T-helper 9 cell (primary cell): ENCODE measurements at places on chromosomes 7 and 10.

DNA sequence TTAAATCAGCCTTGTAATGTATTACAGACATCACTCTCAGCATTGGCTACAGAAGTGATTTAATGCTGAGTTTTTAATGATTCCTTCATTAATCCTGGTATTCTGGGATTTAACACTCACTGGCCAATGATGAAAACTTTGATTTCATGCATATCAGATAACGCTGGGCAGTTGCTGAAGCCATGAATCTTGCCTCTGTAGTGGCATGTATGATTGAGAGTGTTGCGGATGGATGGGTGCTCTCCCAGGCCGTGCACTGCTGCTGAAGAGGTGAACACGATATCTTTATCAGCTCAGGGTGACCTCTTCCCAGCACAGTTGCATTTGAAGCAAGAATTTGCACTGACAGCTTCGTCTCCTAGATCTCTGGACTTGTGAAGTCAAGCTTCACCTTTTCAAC, 168.7 kb downstream of the LRRC4 start:
- DNase-seq: no peak

GRCh38 chr10:113503930-113504329, 48.9 kb upstream of the HABP2 start:
- DNase-seq: no peak

GRCh38 chr10:57562211-57562610, 705.5 kb downstream of the IPMK start:
- no peak for DNase-seq

DNA sequence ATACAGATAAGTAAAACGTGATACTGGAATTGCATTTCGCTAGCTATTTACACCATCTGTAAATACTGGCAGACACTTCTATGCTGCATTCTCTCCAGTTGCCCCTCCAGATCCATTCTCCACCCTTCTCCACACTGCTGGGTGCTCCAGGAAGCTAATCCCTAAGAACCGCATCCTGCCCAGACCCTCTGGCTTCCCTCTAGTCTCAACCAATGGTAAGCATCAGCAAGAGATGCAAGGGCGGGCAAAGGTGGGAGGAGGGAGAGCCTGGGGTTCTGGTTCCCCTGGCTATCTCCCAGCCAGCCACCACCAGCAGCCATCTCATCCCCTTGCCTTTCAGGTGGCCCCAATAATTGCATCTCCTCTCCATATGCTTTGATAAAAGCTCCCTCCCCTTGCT, 84.4 kb downstream of the AMPH start:
- no peak for DNase-seq

DNA sequence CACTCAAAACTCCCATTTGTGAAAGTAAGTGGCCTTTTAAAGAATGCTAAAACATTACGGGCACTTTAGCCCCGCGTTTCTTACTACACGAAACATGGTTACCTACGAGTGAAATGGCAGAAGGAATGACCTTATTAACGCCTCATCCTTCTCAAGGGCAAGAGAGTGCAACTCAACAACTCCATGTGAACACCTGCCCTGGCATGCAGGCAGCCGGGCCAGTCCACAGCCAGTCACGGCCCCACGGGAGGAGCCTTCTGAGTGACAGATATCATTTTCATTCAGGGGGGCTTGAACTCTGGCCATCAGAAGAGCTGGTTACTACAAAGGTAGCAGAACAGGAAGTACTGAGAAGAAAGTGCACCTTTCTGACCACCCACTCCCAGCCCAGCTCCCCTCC, 236.1 kb downstream of the PTPRN2 start:
- no peak for DNase-seq

DNA sequence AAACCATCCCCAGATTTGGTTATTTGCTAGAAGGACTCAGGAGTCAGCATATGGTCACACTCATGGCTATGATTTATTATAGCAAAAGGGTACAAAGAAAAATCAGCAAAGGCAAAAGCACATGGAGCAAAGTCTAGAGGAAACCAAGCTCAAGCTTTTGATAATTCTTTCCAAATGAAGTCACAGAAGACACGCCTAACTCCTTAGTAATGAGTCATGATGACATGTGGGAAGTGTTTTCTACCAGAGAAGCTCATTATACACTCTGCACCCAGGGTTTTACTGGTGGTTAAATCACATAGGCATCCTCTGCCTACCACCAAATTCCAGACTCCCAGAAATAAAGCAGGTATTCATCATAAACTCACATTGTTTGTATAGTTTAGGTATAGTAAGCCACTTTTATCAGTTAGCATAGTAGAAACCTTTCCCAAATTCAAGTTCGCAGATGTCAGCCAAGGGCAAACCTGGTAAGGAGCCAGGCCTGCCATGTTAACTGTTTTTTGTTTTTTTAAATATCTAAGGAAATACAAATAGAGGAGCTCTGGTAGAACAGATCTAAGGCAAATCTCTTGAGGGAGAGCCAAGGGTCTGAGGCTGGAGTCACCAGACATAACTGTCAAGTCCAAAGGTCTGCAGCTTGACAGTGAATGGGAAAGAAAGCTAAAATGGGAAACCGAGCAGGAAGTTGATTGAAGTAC, 15.4 kb upstream of the HIBADH start:
- DNase-seq: no peak

GRCh38 chr7:3404501-3404900, 103.4 kb downstream of the SDK1 start:
- DNase-seq: no peak

- DNase-seq: peak; percentile 17
Observed at GRCh38 chr10:122567056-122567660, 6.6 kb downstream of the DMBT1 start.

DNA sequence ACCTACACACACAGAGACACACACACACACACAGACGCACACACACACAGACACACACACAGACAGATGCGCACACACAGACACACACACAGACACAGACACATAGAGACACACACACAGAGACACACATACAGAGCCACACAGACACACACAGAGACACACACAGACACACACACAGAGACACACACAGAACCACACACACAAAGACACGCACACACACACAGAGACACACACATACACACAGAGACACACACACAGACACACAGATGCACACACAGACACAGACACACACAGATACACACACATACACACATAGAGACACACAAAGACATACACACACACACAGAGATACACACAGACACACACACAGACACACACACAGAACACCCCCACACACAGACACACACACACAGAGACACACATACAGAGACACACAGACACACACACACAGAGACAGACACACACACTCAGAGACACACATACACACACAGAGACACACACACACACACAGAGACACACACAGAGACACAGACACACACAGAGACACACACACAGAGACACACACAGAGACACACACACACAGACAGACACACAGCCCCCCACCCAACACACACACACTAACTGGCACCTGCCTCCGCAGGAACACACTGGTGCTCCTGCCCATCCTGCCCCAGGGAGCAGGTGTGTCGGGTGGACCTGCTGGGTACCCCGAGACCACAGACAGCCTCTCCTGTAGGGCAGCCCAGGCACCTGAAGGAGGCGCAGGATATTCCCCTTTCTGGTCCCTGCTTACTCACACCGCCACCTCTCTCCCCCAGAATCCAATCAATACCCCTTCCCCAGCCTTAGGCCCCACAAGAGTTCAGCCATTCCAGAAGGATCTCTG, 5.4 kb upstream of the FZD9 start:
- DNase-seq: no peak

DNA sequence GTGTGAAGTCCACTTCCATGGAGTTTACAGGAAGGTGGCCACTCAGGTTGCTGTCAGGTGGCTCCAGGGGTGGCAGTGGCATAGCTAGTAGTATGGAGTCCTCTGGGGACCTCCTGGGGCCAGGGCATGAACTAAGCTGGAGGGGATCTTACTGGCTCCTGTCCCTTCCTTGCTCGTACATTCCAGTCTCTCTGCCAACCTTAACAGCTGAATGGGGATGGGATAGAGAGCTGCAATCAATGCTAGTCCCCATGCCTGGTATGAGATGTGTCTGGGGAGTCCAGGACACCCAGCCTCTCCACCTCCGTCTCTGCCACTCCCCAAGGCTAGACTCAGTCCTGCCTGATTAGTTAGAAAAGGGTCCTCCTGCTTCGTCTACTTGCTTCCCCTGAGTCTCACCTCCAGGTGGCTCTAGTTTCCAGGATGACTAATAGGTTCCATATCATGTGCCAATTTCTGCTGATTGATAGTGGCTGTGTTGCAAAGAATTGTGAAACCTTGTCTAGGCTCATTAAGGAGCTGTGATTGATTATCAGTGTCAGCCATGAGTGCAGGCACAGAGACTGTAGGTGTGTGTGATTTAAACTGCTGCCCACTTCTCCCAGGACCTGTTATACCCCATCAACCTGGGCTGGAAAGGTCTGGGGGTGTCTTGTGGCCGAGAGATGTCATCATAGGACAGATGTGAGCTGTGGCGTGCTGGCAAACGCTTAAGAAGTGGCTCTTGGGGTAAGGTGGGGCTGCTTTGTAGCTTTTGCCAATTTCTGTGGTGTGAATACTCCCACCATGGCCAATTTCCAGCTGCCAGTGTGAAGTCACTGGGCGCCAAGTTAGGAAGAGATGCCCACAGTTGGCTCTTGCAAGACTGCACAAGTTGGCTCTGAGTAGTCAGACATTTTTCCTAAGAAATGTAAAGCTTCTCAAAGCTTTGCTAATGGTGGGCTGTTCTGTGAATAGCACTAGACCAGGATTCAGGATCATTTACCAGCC, 59.8 kb downstream of the COL13A1 start:
- no peak for DNase-seq

DNA sequence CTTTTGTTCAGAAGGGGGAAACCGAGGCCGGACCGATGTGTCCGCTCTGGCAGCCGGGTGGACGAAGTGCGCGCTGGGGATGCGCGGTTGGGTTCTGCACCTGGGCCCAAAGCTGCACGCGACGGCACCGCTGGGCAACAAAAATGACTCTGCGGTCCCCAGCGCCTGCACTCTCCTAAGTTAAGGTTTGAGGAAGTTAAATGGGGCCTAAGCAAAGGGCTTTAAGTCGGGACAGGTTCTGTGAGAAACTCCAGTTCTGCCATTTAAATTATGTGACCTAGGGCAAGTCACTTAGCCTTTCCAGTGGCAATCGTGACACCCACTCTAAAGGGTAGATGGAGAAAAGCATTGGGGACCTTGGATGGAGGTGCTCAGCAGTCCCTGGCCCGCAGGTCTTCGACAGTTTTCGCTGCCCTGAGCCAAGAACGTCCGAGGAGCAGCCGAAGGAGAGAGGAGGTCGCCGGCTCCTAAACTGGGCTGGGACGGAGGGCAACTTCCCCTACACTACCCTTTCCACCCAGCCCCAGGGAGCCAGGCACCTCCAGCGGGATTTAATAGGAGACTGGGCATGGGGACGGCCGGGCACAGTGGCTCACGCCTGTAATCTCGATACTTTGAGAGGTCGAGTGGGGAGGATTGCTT, 534 bp upstream of the ACBD5 start:
- DNase-seq: no peak

GRCh38 chr7:151920488-151920887, 35.8 kb upstream of the GALNTL5 start:
- no peak for DNase-seq

- DNase-seq: no peak
Observed at GRCh38 chr10:37748170-37748569, 109.2 kb downstream of the ZNF248 start.

- no peak for DNase-seq
Observed at GRCh38 chr7:156754201-156754600, 113.6 kb downstream of the RNF32 start.

GRCh38 chr7:101401390-101402080, 38.9 kb downstream of the COL26A1 start:
- DNase-seq: no peak

- no peak for DNase-seq
Observed at GRCh38 chr10:63703113-63703670, 182.0 kb downstream of the REEP3 start.

GRCh38 chr7:36896418-36896817, 172.1 kb upstream of the AOAH start:
- DNase-seq: no peak

- DNase-seq: no peak
Observed at GRCh38 chr10:69100136-69100872, 12.4 kb downstream of the SRGN start.

GRCh38 chr7:72444026-72444776, 32.1 kb upstream of the CALN1 start:
- no peak for DNase-seq

DNA sequence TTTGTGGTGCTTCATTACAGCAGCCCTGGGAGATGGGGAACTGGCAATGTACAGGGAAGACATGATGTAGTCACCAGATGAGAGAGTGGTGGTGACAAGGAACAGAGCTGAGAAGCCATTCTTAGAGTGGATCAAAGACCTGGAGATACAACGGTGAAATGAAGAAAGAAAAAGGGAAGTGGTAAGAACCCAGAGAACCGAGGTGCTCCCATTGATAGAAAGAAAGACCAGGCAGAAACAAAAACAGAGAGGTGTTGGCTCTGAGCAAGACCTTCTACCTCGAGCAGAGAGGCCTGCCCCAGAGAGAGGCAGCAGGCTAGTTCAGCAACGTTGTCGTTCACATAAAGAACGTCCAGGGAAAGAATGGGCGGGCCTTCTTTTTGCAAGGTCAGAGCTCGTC, 186.7 kb downstream of the ADAM12 start:
- no peak for DNase-seq

- DNase-seq: no peak
Observed at GRCh38 chr10:44908066-44908749, 2.9 kb upstream of the TMEM72 start.

DNA sequence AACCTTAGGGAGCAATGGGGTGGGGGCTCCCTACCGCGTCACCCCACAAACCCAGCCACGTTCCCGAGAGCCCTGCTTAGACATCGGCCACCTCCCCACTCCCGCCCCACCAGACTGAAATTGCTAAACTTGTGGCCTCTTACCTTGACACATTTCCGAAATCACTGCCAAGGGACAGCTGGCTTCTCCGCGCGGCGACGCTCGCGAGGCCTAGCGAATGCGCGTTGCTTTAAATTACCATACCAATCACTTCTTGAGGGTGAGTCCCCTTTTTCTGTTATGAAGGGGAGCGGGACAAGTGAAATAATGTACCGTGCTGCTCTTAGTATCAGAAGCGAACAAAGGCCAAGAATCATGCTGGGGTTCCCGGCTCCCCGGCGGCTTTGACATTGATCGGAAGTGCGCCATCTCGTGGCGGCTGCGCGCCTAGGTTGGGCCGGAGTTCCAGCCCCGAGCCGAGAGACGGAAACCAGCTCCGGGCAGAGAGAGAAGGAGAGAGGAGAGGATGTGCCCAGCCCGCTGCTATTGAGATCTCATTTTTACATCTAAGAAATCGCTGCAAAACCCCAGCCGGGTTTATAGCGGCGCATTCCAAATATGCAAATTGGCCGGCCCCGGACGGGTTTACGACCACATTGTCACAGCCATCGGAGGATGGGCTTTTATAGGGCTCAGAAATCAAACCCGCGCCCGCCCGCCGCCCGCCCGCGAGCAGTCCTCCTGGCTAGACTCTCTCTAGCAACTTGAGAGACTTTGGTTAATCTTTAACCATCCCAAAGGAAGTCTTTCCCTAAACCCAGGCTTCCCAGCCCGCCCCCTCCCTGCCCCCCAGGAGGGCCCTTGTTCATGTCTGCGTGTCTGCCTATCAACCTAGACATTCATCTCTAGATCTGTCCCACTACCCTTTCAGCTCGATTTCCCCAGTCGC, 5.3 kb downstream of the HOXA11 start:
- peak; percentile 58 for DNase-seq

GRCh38 chr10:6218692-6219493, 16.2 kb downstream of the PFKFB3 start:
- DNase-seq: no peak

- no peak for DNase-seq
Observed at GRCh38 chr7:74476626-74477025, 22.9 kb downstream of the GTF2IRD1 start.

GRCh38 chr10:94133239-94133638, 139.5 kb downstream of the PLCE1 start:
- DNase-seq: no peak
